Activated naive CD4-positive, alpha-beta T cell treated with anti-CD3 and anti-CD28 coated beads, Interleukin-2, amount 10 ng/mL, durations not matched to agents 7 days and 5 days (primary cell): ENCODE measurements at places on chromosomes 5 and 9.
A peak's percentile ranks its signal among the peaks of the same experiment; 100 is the strongest.

- no peak for DNase-seq
Observed at GRCh38 chr9:116900007-116900367, 212.9 kb downstream of the TRIM32 start.

DNA sequence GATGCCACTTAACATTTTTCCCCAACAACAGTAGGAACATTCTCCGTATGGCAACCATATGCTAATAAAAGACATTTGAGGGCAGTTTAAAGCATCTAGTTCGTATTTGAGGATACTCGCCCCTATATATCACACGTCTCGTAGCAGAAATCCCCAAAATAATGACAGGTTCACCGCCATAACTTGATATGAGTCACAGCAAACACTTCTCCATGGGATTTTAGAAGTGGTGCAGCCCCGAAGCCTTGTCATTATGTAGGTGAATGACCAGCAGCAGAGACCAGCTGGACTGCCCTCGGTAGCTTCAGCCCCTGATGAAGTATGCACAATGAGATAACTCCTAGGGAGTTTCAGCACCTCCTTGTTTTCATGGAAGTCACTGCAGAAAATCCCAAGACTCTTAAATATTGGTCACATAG, 2.0 kb downstream of the CTNND2 start:
- no peak for DNase-seq

GRCh38 chr5:170431571-170431970, 42.4 kb upstream of the KCNMB1 start:
- no peak for DNase-seq

GRCh38 chr9:132978112-132978450, 413 bp upstream of the GFI1B start:
- no peak for DNase-seq

- DNase-seq: peak; percentile 67
Observed at GRCh38 chr5:80481019-80481893, 6.6 kb upstream of the FAM151B start.

DNA sequence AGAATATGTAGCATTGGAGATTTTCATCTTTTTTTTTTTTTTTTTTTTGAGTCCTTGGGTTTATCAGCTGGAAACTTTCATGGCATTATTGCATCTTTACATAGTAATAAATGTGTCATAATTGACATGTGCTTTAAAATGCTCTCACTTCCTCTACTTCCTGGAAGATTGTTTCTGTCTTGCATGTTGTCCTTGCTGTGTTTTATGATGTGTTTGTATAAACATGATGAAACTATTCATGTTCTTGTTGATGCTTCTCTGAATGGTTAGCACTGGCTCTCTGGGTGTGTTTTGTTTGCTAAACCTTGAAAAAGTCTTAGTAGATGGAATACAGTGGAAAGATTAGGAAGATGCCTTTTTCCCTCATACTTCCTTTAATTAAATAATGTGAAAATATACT, 87.9 kb downstream of the IQGAP2 start:
- no peak for DNase-seq

- DNase-seq: no peak
Observed at GRCh38 chr5:97088774-97089148, 53.6 kb downstream of the LIX1 start.

- no peak for DNase-seq
Observed at GRCh38 chr9:31168161-31168560, 1216.3 kb upstream of the ACO1 start.

DNA sequence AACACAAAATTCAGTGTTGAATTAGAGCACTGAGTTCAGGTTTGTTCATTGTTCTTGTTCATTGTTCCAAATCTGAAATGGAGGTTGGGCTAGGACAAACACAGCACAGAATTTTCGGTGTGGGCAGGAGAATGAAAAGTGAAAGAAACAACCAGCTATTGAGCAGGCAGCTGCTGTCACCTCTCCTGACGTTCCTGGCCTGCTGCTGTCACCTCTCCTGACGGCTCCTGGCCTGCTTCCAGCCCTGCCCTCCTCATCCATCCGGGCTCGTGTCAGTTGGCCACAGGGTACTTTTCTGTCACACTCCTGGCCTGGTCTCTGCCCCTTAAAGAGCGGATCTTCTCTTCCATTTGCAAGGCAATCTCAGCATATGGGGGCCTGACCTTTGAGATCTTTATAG, 45.2 kb upstream of the CKMT2 start:
- no peak for DNase-seq

DNA sequence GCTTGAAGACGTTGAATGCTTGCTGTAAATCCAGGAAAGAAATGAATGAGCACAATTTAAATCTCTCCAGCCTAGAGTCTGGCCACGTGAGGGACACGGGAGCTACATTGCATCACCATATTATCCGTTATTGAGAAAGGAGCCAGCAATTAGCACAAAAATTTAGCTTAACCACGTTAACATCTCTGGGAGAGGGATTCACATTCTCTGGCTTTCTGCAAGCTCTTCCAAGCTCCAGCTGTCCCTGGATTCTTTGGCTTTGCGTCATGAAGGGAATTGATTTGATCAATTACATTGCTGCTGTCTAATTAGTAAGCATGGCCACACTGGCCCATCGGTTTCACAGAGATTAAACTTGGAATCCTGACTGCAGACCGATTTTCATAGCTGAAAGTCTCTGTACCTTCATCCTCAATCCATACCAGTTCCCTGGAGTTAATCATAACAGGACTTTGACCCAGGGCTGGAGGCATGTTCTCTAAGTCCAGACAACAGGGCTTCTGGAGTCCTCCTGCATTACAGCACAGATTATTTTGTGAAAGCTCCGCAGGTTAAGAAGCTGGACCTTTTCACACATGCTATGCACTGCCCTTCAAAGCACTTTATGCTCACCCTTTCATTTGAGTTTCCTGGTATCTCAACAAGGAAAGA, 31.6 kb downstream of the ADRA1B start:
- DNase-seq: no peak

DNA sequence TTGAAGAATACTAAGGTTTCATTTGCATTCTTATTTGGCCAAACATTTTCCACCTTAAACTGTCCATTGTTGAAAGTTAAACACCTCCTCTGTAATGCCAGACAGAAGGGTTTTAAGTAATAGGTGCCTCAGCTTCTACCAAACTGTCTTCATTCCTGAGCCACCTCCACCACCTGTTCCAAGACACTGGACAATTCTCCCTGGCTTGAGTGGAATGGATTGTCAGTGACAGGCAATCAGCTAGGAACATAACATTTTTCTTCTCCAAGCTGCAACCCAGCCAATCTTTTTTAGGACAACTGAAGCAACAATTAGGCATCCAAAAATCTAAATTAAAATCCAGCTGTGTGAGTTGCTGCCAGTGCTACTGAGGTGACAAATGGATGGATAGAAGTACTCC, 73.9 kb upstream of the ICE1 start:
- DNase-seq: no peak

DNA sequence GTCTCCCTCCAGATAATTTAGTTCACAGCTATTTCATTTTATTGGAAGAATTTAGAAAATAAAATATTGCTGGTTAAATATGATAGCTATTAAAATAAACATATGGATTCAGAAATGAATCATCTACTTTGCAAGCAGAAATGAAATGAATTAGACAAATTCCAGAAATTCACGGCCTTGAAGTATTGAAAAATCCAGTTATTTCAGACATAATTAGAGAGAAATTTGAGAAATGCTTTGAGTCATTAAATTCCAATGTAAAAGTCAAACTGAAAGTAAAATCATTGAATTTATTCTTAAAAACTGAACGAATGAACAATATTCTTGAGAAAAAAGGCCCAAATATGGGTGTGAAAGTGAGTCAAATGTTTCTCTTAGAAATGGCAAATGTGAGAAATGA, 632.6 kb upstream of the EDIL3 start:
- no peak for DNase-seq

- no peak for DNase-seq
Observed at GRCh38 chr5:153237671-153238332, 252.7 kb upstream of the GRIA1 start.

GRCh38 chr9:111925017-111925770, 28.6 kb downstream of the UGCG start:
- DNase-seq: no peak

GRCh38 chr9:136722969-136723356, 10.6 kb downstream of the DIPK1B start:
- DNase-seq: no peak

GRCh38 chr5:110341836-110342235, 384.6 kb downstream of the TMEM232 start:
- no peak for DNase-seq

- DNase-seq: peak; percentile 31
Observed at GRCh38 chr5:55232271-55232984, 980 bp downstream of the CCNO start.

GRCh38 chr5:95142145-95142544, 142.7 kb downstream of the MCTP1 start:
- DNase-seq: no peak

DNA sequence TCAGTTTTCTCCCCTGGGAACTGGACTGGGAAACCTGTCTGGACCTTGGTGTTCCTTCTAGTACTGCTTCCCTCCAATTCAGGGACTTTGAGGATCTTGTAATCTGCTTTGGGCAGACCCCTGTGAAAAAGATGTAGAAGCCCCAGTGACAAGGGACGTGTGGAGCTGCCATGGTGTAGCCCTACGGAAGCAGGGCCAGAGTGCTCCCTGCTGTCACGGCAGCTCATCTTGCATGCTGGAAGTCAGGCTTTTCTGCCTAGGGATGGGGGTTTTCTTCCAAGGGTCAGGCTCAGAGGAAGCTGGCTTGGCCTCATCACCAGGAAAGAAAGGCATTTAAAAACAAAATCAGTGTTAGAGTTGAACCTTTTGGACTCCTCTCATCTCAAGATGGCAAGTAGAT, 86.4 kb downstream of the AMBP start:
- DNase-seq: no peak

DNA sequence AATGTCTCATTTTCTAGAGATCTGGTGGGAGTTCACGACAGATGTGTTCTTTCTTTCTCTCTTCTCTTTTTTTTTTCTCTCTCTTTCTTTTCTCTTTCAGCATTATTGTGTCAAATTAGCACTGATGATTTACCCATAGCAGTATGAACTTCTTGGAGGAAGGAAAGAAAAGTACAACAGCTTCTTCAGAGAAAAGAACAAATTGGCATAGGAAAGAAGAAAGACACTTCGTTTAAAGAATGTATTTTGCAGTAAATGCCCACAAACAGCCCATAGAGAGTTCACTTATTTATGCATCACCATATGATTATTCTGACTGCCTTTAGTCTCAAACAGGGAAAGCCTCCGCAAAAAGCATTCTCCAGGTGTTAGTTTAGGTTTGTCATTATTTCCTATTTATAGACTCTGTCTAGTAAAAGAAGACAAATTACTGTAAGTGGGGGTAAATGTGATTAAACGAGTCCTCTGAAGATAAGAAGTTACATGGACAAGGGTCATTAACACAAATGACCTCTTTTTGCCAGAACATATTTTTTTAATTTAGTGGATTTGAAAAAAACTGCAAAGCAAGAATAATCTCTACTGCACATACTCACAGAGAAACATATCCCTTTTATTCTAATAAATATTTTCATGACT, 68.0 kb downstream of the POU5F2 start:
- no peak for DNase-seq

DNA sequence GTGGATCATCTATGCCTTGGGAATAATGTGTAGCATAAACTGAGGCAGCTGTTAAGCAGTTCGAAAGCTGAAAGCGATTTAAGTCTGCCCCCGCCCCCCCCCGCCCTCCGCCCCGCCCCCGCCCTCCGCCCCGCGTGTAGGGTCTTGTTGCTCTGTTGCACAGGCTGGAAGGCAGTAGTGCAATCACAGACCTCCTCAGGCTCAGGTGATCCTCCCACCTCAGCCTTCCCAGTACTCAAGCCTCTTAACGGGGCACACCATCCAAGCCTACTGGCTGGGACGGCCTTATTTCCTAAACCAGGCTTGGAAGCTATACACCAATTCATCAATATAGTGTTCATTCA, 945 bp downstream of the ANKDD1B start:
- no peak for DNase-seq

GRCh38 chr9:5375091-5375490, 35.4 kb upstream of the RLN1 start:
- no peak for DNase-seq

DNA sequence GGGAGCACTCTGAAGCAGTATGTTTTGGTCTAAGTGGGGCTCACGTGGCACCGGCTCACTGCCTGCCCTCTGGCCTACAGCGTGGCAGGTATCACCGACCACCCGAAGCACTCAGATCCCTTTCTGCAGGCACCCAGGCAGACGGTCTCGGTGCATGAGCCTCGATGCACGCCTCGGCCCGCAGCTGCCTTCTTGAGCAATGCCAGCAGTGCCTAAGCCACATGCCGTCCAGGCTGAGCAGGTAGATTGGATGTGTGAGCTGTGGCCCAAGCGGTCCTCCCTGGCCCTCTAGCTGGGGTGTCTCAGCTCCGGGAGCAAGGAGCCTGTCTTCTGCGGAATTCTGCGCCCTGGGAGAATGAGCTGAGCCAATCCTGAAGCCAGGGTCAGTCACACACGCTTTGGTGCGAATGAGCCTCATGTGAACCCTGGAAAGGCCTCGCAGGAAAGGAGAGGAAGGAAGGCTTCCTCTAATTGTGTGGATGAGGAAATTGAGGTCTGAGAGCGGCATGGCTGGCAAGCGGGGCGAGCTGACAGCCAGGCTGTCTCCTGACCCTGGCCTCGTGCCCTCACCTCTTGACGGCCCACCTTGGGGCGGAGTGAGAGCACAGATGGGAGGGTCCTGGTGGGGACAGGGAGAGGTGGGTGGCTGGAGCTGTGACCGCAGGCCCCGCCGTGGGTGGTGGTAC, 14.4 kb downstream of the RXRA start:
- DNase-seq: no peak

GRCh38 chr5:142881076-142881783, 111.1 kb downstream of the ARHGAP26 start:
- DNase-seq: no peak

GRCh38 chr5:979100-979817, 29.3 kb upstream of the NKD2 start:
- no peak for DNase-seq

GRCh38 chr9:99222416-99223270, 561 bp downstream of the SEC61B start:
- DNase-seq: no peak

GRCh38 chr5:17114233-17114632, 103.2 kb upstream of the BASP1 start:
- DNase-seq: no peak

GRCh38 chr9:88812938-88813637, 178.2 kb upstream of the S1PR3 start:
- DNase-seq: no peak

GRCh38 chr5:145787001-145787400, 48.1 kb downstream of the PRELID2 start:
- DNase-seq: no peak

DNA sequence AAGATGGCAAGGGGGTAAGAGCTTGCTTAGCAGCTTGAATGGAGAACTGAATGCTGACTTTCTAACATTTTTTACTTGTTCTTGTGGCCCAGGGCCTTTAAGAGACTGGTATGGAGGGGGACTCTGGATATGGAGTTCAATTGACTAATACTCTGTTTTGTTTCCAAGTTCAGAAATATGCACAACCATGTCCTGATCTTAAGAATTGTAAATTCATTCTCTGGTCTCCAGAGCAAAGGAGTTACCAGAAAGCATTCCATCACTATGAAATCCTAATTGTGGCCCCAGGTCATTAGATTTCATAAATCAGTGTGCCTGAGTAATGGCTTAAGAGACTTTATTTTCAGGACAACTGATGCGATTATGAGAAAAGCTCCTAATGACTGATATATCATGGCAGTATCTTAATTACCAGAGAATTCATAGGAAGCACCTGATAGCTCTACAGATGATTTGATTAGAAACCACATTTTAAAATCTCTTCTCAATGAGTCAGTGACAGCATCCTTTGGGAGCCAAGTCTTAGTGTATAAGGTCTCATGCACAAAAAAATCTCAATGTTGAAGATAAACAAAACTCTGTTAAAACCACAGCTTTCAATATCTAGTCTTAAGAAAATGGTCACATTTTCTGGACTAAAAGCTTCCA, 613.6 kb upstream of the KLF4 start:
- no peak for DNase-seq
